ENCODE measurements at places on chromosomes 7 and 10. TPM values are rescaled to one million over a fixed set of nuclear protein-coding genes. Genes with fewer than 3 reads are reported as not detected.

DNA sequence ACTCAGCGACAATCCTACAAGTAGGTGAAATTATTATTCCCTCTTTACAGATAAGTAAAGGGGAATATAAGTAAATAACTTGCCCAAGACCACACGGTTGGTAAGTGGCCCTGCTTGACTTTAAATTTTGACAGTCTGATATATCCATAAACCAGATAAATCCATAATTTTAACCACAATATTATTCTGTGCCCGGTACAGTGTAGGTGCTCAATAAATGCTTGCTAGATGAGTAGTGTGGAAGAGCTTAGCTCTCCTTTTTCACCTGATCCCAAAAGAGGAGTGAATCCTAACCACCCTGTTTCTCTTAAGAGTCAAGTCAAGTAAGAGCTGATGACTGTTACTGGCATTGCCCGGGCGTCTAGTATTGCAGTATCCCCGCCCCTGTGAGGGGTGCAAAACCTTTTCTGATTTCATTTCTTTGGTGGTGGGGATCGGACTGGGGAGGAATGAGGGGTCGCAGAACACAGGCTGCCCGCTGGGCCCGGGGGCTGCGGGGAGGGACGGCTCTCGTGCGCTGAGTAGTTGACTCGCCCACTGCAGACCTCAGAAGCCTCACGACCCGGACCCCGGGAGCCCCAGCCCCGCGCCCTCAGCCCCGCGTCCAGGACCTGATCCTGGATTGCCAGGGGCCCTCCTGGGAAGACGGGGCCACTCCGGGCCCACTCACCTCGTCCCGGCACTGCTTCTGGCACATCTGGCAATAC, 490 bp downstream of the KIN start:
- no peak for DNase-seq

HOXA2 gene
- 2.9 TPM for total RNA-seq

GRCh38 chr10:117442521-117442920, 67.3 kb upstream of the PDZD8 start:
- DNase-seq: no peak

DNA sequence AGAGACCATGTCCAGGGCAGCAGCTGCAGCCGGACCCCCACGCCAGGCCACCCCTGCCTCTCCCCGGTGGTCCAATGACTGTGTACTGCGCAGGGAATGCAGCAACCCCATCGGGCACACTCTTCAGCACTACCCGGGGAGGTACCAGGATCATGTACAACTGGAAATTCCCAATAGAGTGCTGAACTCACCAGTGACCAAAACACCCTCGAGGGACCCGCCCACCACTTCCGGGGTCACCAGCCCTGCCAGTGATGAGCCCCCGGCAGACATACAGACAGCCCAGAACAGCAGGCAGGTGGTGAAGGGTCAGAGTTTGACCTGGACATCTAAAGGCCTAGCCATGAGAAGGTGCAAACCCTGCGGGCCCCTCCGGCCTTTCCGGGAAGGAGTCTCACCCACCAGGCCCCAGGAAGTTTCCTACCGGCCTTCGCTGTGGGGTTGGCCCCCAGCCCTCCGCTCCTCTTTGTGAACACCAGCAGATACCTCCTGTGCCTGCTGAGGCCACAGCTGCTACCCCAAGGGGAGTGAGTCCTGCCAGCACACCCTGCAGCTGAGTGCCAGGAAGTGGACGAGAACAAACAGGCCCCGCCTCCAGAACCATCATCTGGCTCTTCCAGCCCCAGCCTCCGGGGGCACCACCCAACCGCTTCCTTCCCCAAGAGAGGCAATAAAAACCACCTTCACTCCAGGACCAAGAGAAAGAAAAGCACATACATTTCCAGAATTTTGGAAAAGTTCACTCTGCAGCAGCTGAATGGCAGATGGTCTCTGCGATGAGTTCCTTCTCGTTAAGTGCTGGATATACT, 5.0 kb upstream of the ANKRD61 start:
- DNase-seq: no peak

DNA sequence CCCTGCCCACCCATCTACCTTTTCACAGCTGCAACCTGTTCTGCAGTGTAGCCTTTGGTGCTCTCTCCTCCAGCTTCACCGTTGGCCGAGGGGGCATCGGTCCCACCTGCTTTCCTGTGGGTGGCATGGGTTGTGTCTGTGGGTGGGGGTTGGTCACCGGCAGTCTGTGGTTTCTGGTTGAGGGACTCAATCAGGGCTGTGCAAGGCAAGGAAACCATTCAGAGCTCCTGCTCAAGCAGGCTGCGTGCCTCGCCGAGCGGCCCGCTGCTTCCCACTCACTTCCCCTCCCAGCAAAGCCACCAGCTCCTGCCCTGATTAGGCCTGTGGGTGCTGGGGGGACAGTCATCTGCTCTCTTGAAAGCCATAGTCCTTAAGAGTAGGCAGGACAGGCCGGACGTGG, 9.8 kb downstream of the DNAJB12 start:
- DNase-seq: no peak

SHH gene
- total RNA-seq: 22.9 TPM

Data from Panc1 (cell line).